ENCODE measurements at places on chromosomes 13 and 19.

- peaks cover 20% of the 10 kb centered on the region for H3K27me3 ChIP-seq
- peaks cover 8% of the 10 kb centered on the region for H3K36me3 ChIP-seq
- H3K4me3 ChIP-seq = no peak overlapping the region
- no peaks in the 10 kb centered on the region for H3K4me1 ChIP-seq
- no peak overlapping the region for H3K27ac ChIP-seq
Observed at GRCh38 chr19:43708716-43709115, 7.2 kb upstream of the IRGC start.

- no peaks in the 10 kb centered on the region for H3K36me3 ChIP-seq
- peaks cover 40% of the 10 kb centered on the region for H3K27me3 ChIP-seq
- H3K4me3 ChIP-seq = no peak overlapping the region
- DNase-seq = no peak
Observed at GRCh38 chr13:112643759-112644459, 45.9 kb upstream of the ATP11A start.

GRCh38 chr19:15444505-15445226, 5.1 kb downstream of the WIZ start:
- H3K27me3 ChIP-seq = no peaks in the 10 kb centered on the region
- DNase-seq = no peak
- H3K4me1 ChIP-seq = peaks cover 10% of the 10 kb centered on the region
- no peak overlapping the region for H3K27ac ChIP-seq
- no peak overlapping the region for H3K4me3 ChIP-seq

GRCh38 chr19:49474542-49474924, 518 bp downstream of the FLT3LG start:
- peaks cover 57% of the 10 kb centered on the region for H3K4me1 ChIP-seq
- peak overlapping the region; percentile 98 for H3K27ac ChIP-seq
- H3K27me3 ChIP-seq = no peaks in the 10 kb centered on the region
- peaks cover 23% of the 10 kb centered on the region for H3K36me3 ChIP-seq
- no peak for DNase-seq

GRCh38 chr19:38675611-38676010, 28.2 kb downstream of the ACTN4 start:
- H3K36me3 ChIP-seq = peaks cover 28% of the 10 kb centered on the region
- H3K4me3 ChIP-seq = peak overlapping the region; percentile 28
- peaks cover 60% of the 10 kb centered on the region for H3K4me1 ChIP-seq
- H3K27ac ChIP-seq = peak overlapping the region; percentile 88

DNA sequence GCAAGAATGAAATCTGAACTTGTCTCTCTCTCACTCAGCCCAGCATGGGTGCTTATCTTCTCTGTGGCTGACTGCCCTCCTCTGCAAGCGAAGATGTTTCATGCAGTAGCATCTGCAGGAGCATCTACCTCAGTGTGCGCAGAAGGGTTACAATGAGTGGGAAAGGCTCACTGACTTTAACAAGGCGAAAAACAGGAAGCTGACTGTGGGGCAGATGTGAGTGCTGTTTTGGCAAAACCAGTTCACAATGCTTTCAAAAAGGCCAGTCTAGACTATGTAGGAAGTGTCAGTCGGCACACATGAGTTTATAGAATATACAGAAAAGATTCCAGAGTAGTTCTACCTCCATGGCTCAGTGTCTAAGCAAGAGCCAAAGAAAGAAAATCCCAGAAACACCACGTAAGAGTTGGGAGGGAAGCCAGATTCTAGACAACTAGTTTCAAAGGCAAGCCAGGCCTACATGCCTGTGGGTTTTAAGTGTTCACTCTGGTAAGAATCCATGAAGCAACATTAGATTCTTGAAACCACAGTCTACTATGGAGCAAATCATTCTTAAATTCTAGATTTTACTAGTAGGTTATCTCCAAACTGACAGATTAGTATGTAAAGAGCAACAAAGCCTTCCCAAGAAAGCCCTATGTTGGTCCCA, 124.5 kb downstream of the ABCC4 start:
- no peak overlapping the region for H3K27ac ChIP-seq
- no peak overlapping the region for H3K4me3 ChIP-seq
- no peak for DNase-seq
- no peaks in the 10 kb centered on the region for H3K27me3 ChIP-seq
- no peaks in the 10 kb centered on the region for H3K4me1 ChIP-seq

GRCh38 chr13:40982772-40983171, 36.3 kb downstream of the ELF1 start:
- H3K4me3 ChIP-seq = peak overlapping the region; percentile 67
- DNase-seq = peak; percentile 46
- H3K27ac ChIP-seq = peak overlapping the region; percentile 70
- peaks cover 15% of the 10 kb centered on the region for H3K36me3 ChIP-seq

GRCh38 chr13:80141123-80141849, 199.6 kb downstream of the SPRY2 start:
- H3K27me3 ChIP-seq = no peaks in the 10 kb centered on the region
- H3K27ac ChIP-seq = no peak overlapping the region
- DNase-seq = no peak
- no peak overlapping the region for H3K4me3 ChIP-seq
- H3K36me3 ChIP-seq = no peaks in the 10 kb centered on the region

- H3K4me3 ChIP-seq = no peak overlapping the region
- DNase-seq = no peak
- H3K4me1 ChIP-seq = peaks cover 2% of the 10 kb centered on the region
- no peak overlapping the region for H3K27ac ChIP-seq
- H3K27me3 ChIP-seq = no peaks in the 10 kb centered on the region
- H3K36me3 ChIP-seq = peaks cover 43% of the 10 kb centered on the region
Observed at GRCh38 chr19:10916602-10917001, 11.8 kb downstream of the YIPF2 start.

- DNase-seq = no peak
- peaks cover 53% of the 10 kb centered on the region for H3K36me3 ChIP-seq
Observed at GRCh38 chr13:111337741-111338140, 17.3 kb downstream of the TEX29 start.

GRCh38 chr13:111337206-111337605, 16.8 kb downstream of the TEX29 start:
- no peak overlapping the region for H3K4me3 ChIP-seq
- DNase-seq = no peak
- H3K36me3 ChIP-seq = peaks cover 58% of the 10 kb centered on the region
- no peaks in the 10 kb centered on the region for H3K27me3 ChIP-seq
- H3K27ac ChIP-seq = no peak overlapping the region

- H3K27ac ChIP-seq = no peak overlapping the region
- H3K4me1 ChIP-seq = no peaks in the 10 kb centered on the region
- no peaks in the 10 kb centered on the region for H3K27me3 ChIP-seq
- DNase-seq = no peak
- peaks cover 7% of the 10 kb centered on the region for H3K36me3 ChIP-seq
Observed at GRCh38 chr13:99828123-99828522, 143.4 kb downstream of the ZIC5 start.

DNA sequence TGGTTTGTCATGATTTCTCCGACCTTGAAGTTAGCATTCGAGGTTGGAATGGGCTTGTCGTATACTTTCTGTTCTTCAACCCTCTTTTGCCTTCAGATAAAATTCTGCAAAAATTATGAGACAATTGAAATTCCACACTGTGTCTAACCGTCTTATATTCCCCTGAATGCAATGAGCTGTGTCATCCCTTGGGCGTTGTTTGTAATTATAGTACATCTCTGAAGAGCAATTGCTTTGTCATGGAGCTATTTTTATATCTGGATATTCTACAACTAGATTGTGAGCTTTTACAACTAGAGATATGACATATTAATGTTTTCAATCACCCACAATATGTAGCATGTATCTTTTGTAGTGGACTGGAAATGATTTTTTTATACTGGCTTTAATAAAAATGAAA, 631.8 kb upstream of the SLC10A2 start:
- no peak overlapping the region for H3K4me3 ChIP-seq
- H3K27me3 ChIP-seq = no peaks in the 10 kb centered on the region
- H3K36me3 ChIP-seq = no peaks in the 10 kb centered on the region
- H3K27ac ChIP-seq = no peak overlapping the region
- no peaks in the 10 kb centered on the region for H3K4me1 ChIP-seq

GRCh38 chr19:33804021-33804799, 7.5 kb downstream of the KCTD15 start:
- H3K36me3 ChIP-seq = peaks cover 4% of the 10 kb centered on the region
- H3K4me3 ChIP-seq = no peak overlapping the region
- H3K27me3 ChIP-seq = no peaks in the 10 kb centered on the region
- H3K4me1 ChIP-seq = no peaks in the 10 kb centered on the region

GRCh38 chr13:35879111-35879510, 252.1 kb downstream of the DCLK1 start:
- H3K27ac ChIP-seq = no peak overlapping the region
- no peaks in the 10 kb centered on the region for H3K36me3 ChIP-seq
- no peaks in the 10 kb centered on the region for H3K27me3 ChIP-seq
- no peaks in the 10 kb centered on the region for H3K4me1 ChIP-seq
- H3K4me3 ChIP-seq = no peak overlapping the region

- DNase-seq = no peak
- H3K27me3 ChIP-seq = peaks cover 31% of the 10 kb centered on the region
- no peak overlapping the region for H3K4me3 ChIP-seq
- no peak overlapping the region for H3K27ac ChIP-seq
Observed at GRCh38 chr19:45920458-45920857, 5.9 kb upstream of the NANOS2 start.

GRCh38 chr19:13083627-13084026, 19.0 kb downstream of the LYL1 start:
- no peak overlapping the region for H3K4me3 ChIP-seq
- no peaks in the 10 kb centered on the region for H3K27me3 ChIP-seq
- H3K36me3 ChIP-seq = no peaks in the 10 kb centered on the region
- DNase-seq = no peak
- H3K4me1 ChIP-seq = no peaks in the 10 kb centered on the region

- no peak overlapping the region for H3K27ac ChIP-seq
- no peak for DNase-seq
Observed at GRCh38 chr19:21617740-21618339, 112.4 kb downstream of the ZNF429 start.

GRCh38 chr19:44525721-44526430, 3.6 kb downstream of the CEACAM20 start:
- no peaks in the 10 kb centered on the region for H3K36me3 ChIP-seq
- no peak overlapping the region for H3K27ac ChIP-seq
- peaks cover 20% of the 10 kb centered on the region for H3K27me3 ChIP-seq

GRCh38 chr13:94139393-94139995, 340.0 kb downstream of the DCT start:
- H3K27ac ChIP-seq = no peak overlapping the region
- no peaks in the 10 kb centered on the region for H3K4me1 ChIP-seq
- H3K36me3 ChIP-seq = no peaks in the 10 kb centered on the region
- no peaks in the 10 kb centered on the region for H3K27me3 ChIP-seq

DNA sequence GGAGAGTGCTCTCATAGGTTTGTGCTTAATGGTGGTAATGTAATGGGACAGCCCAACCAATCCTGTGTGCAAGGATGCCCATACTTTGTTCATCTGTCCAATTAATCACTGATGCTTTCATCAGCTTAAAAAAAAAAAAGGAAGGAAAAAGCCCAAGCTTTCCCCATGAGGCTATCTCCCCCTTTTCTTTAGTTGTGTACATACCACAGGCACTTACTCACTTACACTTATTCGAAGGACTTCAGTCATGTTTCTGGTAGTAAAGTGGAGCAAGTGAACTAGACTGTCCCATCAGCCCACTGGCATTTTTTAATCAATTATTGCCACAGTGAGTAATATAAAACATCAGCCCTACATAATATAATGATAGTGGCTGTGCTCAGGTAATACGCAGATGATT, 183.5 kb upstream of the UFM1 start:
- H3K4me3 ChIP-seq = no peak overlapping the region
- no peak for DNase-seq
- H3K36me3 ChIP-seq = no peaks in the 10 kb centered on the region
- no peaks in the 10 kb centered on the region for H3K27me3 ChIP-seq
- peaks cover 7% of the 10 kb centered on the region for H3K4me1 ChIP-seq
- H3K27ac ChIP-seq = no peak overlapping the region

DNA sequence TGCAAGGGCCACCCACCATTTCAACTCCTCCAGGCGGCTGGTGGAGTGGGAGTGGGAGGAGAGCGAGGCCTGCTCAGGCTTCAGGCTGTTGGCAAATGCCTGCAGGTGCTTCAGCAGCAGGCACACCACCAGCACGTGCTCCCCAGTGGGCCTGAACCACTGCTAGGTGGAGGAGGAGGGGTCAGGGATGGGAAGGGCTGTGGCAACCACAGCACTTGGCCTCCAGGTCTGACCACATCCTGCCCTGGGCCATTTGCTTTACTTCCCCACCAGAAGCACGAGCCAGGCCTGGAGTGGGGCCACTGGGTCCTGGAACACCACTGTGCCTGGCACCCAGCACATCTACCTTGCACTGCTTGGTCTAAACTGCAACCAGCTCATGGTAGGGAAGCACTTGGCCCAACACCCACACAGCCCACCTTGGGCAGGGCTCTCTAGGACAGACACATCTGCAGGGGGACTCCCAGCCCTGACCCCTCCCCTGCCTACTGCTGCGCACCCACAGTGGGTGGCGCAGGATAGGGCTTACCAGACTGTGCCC, 26.2 kb downstream of the TUBA3C start:
- no peak for DNase-seq
- H3K36me3 ChIP-seq = no peaks in the 10 kb centered on the region
- H3K4me1 ChIP-seq = no peaks in the 10 kb centered on the region
- no peak overlapping the region for H3K27ac ChIP-seq

DNA sequence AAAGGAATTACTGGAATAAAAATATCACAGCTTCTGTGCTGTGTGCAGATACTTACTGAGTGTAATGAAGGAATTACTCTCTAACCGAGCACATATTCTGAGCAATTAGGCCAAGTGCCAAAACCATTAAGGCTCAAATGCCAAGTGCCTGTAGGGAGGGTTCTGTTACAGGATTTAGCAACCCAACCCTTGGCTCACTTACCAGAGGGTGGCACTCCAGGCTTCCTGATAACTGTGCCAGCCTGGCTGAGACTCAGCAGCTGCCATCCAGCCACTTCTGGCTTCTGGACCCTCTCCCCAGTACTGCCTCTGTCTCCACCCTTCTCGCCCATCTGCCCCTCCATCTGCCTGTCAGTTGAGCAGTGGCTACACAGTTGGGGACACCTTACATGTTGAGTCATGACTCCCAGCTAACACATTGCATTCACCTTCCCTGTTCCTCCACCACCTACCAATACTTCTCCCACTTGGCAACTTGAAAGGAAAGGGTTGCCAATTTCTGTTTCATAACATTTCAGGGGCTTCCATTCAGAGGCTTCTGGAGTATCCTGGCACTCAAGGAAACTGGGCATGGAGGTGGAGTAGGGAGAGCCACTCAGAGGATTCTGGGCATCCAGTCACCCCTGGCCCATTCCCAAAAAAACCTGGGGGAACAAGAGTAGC, 110.5 kb downstream of the COG6 start:
- no peaks in the 10 kb centered on the region for H3K36me3 ChIP-seq
- no peak overlapping the region for H3K4me3 ChIP-seq
- DNase-seq = no peak
- H3K27me3 ChIP-seq = no peaks in the 10 kb centered on the region
- no peak overlapping the region for H3K27ac ChIP-seq
- H3K4me1 ChIP-seq = peaks cover 7% of the 10 kb centered on the region

GRCh38 chr13:96849091-96849490, 145.2 kb downstream of the OXGR1 start:
- H3K4me1 ChIP-seq = no peaks in the 10 kb centered on the region
- H3K27ac ChIP-seq = no peak overlapping the region
- H3K27me3 ChIP-seq = no peaks in the 10 kb centered on the region
- no peak overlapping the region for H3K4me3 ChIP-seq
- no peaks in the 10 kb centered on the region for H3K36me3 ChIP-seq
- no peak for DNase-seq
